Activated naive CD4-positive, alpha-beta T cell (primary cell): ENCODE measurements at places on chromosomes 12 and 14.

DNA sequence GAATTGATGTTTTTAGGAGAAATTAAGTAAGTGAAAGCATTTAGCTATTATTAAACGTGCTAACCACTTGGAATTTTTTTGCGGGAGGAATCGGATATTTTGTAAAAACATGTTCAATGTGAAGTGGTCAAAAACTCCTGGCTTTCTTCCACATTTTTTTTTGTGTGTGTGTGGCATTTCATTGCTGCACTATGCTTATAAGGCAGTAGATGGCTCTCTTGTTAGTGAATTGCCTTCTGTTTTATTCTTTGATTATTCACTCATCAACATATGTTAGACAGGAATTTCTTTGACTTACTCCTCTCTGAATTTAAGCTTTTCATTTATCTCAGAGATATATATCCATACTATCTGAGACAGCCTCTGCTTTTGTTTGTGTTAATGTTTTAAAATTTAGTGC is 71.3 kb downstream of the DERA start:
- no peak for DNase-seq

- DNase-seq: no peak
These were observed at the start of gene CD9 for GRCh38 chr12:6200256-6201212. CD9 (plus strand) TSS chr12:6200400; CDS start chr12:6200500, 100 bp downstream.

DNA sequence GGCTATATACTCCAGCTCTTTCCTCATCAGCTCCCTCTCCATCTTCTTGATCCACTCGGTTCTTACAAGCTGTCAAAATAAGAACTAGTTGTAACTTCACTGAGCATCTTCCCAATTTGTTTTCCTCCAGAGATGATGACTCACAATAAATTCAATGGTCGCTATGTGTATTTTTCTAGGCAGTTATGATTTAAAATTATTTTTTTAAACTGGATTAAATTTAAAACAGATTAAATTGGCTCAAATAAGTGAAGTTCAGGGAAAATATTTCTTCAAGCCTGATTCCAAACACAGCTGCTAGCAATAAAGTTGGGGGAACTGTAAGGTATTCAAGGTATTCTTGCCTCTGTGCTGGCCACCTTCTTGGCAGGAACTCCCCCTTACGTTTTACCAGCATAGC is 717.7 kb upstream of the USP15 start:
- no peak for DNase-seq

DNA sequence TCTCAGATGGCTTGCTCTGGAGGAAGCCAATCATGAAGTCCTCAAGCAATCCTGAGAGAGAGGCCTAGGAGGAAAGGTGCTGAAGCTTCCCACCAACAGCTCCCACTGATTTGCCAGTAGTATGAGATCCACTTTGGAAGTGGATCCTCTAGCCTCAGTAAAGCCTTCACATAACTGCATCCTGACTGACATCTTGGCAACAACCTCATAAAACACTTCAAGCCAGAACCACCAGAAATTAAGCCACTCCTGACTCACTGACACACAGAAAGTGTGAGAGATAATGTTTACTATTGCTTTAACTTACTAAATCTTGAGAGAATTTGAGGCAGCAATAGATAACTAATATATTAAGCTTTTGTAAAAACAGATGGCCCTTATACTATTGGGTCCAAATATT is 11.7 kb upstream of the TMX1 start:
- no peak for DNase-seq

GRCh38 chr12:4293966-4294505 is 20.5 kb downstream of the CCND2 start:
- no peak for DNase-seq
